ENCODE measurements at places on chromosomes 5 and 9.

DNA sequence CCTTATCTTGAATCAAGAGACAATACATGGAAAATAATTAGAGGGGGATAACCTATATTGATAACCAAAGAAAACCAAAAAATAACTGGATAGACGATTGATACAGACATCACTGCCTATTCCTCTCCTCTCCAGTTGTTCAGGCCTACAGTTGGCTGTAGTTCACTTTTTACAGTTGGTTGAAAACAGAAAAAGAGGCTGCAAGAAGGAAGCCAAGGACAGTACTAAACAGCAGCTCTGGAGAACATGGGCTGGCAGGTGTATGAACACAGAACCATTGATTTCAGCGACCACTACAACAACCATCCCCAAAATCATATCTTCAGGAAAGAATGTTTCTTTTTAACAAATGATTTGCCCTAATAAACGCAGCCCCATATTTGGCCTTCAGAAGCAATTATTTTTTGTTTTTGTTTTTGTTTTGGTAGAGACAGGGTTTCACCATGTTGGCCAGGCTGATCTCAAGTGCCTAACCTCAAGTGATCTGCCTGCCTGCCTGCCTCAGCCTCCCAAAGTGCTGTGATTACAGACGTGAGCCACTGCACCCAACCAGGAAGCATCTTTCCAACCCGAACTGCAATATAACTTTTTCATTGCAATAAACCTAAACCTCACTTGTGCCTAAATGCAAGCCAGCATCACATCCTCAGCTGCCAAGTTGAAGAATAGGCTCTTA lies 64.3 kb downstream of the MLLT3 start:
- DNase-seq: no peak

- no peak for DNase-seq
These were observed 1.7 kb downstream of the CCDC69 start for GRCh38 chr5:151222054-151222789.

GRCh38 chr9:137075275-137075775 lies 2.0 kb upstream of the UAP1L1 start:
- DNase-seq: no peak

DNA sequence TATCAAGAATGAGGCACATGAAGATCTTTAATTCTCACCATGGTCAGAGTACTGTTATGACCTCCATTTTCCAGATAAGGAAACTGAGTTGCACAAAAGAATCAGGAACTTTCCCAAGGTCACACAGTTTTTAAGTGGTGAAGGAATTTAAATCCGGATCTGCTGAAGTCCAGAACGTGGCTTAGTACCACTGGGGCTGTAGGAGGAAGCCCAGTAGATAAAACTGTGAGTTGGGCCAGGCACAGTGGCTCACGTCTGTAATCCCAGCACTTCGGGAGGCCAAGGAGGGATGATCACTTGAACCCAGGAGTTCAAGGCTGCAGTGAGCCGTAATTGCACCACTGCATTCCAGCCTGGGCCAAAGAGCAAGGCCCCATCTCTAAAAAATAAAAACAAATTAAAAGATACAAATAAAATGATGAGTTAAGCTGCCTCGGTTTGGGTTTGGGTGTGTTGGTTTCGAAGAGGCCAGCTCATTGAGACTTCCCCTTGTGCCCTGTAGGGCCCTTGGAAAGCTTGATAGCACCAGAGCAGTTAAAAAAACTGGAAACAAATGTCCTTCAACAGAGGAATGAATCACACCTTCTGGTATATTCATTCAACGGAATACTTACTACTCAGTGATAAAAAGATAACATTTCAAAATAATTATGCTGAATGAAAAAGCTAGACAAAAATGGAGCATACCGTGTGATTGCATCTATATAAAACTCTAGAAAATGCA lies 20.1 kb downstream of the ATOX1 start:
- no peak for DNase-seq

GRCh38 chr9:80467632-80468031 lies 895.9 kb downstream of the TLE4 start:
- DNase-seq: no peak

GRCh38 chr5:93299681-93300308 lies 281.2 kb downstream of the NR2F1-AS1 start:
- DNase-seq: no peak

DNA sequence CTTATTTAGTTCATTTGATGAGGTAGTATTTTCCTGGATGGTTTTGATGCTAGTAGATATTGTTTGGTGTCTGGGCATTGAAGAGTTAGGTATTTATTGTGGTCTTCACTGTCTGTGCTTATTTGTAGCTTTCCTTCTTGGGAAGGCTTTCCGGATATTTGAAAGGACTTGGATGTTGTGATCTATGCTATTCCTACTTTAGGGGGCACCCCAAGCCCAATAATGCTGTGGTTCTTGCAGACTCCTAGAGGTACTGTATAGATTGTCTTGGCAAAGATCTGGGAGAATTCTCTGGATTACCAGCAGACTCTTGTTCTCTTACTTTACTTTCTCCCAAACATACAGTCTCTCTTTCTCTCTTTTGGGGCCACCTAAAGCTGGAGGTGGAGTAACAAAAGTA lies 315.7 kb downstream of the MAT2B start:
- DNase-seq: no peak

GRCh38 chr5:76174101-76174500 lies 90.9 kb downstream of the SV2C start:
- no peak for DNase-seq

DNA sequence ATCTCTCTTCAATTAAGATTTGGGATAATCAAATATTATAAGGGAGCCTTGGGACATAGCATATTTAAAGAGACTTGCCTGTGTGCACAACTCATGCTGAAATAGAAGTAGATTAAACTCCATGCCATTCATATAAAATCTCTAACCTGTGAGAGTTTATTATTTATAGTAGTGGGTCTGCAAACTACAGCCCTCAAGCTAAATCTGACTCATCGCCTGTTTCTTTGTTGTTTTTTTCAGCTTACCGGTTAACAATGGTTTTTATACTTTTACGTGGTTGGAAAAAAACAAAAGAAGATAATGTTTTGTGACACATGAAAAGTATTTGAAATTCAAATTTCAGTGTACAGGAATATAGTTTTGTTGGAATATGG lies 61.9 kb upstream of the GHR start:
- no peak for DNase-seq

- DNase-seq: no peak
These were observed 184.0 kb downstream of the CNTLN start for GRCh38 chr9:17318821-17319320.

Data from CD4-positive, alpha-beta T cell treated with Interleukin-4 for 1 hour (primary cell).